ENCODE measurements at places on chromosomes 1 and 21.

DNA sequence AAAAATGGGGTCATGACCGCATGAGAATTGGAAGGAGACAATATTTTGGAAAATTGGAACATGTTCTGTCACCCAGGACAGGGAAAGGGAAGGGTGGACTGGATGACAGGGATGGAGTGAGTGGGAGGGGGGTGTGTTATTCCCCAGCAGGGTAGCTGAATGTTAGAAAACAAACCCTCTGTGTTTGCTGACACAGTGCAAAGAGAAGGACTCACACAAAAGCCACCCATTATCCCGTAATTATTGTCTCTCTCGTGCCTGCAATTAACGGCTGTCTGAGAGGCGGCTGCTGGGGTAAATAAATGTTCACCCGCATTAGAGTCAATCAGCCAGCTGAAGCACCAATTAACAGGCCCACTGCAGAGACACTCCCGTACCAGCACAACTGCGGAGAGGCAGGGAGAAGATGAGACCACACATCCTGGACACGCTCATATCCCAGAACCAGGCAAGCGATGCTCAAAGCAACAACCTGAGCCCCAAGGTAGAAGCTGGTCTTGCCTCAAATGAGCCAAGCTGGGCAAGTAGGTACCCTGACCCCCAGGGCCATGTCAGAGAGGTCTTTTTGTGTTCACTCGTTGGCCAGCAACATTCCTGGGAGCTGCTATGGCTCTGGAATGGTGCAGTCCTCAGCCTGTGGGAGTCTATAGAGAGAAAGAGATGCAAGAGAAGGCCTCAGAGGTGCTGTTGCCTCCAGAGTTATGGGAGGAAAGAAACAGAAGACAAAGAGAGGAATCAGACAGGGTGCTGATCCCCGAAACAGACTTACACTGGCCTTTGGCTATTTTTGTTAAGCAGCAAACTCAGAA lies 19.4 kb downstream of the PLEKHA6 start:
- no peak for DNase-seq

- no peak for DNase-seq
These were observed 9.1 kb downstream of the OLIG1 start for GRCh38 chr21:33078907-33079582.

DNA sequence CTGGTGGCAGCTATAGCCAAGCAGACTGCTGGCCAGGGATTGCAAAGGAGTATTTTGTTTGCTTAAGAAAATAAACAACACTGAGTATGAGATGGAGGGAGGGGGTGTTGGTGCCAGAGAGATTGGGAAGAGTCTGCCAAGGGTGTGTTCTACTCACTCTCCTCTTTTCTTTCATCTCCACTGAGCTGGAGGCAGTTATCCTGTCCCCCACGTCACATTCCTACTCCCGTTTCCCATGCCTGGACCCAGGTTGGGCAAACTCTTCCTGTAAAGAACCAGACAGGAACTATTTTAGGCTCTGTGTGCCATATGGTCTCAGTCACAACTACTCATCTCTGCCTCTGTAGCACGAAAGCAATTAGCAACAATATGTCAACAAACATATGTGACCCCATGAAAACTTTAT lies 1.4 kb upstream of the IL24 start:
- DNase-seq: no peak

DNA sequence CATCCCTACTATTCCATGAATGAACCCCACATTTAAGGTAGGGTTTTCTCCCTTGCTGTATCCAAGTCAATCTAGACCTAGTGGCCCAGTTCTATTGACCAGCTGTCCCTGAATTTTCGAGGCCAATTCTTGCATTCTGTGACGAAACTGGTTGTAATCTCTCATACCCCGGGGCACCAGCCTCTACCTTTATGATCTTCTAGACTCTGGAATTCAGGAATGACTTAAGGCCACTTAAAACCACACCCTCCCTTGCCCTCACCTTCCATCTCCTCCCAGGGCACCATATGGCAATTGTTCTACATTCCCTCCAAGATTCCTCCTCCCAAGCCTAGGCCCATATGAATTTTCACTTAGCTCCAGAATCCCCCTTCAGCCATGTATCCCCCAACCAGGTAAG lies 48.9 kb downstream of the RHOU start:
- no peak for DNase-seq

DNA sequence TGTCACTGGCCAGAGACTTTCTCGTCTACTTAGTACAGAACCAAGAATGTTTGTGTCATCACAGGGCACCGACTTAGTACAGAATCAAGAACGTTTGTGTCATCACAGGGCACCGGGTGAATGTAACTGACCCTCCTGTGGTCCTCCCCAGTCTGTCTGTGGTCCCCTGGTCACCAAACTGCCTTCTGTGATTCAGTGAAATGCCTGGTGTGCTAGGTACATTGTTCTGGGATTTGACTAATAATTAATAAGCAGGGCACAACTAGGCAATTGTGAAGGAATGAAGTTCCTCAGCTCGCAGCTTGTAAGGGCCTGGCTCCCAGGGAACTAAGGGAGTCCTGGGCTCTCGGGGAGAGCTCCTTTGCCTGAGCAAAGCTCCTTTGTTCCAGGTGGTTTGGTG lies 7.2 kb downstream of the MECR start:
- no peak for DNase-seq

GRCh38 chr21:43189936-43190335 lies 21.1 kb downstream of the CRYAA start:
- DNase-seq: no peak

DNA sequence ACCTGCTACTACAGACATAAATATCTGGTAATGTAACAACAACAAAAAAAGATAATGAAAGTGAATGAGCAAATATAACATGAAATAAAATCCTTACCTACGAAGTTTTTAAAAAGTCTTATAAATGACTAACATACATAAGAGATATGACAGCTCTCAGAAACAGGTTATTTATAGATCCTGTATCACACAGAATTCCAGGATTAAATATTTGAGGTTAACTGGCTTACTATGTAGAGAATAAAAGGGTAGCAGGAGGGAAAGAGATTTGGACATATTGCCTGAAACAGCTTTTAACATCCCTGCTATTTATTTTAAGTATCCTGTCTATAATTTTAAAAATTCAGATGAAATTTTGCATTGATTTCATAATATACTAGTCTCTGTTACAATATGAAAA lies 16.3 kb downstream of the MYSM1 start:
- DNase-seq: no peak

DNA sequence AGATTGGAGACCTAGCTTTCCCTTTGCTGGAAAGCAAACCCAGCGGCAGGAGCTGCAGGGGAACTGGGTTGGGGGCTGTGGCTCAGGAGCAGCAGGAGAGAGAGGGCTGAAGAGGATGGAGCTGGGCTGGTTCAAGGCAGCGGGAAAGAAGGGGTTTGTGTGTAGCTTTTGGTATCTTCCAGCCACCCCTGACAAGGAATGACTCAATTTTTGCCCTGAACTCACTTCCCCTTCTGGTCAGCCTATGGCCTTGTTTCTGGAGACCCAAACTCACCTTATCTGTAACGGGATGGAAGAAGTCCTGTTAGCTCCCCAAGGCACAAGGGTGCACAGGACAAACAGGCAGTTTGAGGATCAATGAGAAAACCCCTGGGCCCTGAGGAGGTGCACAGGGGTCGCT lies 13.1 kb downstream of the C1orf115 start:
- DNase-seq: no peak

GRCh38 chr1:21280011-21280471 lies 10.2 kb downstream of the ECE1 start:
- DNase-seq: no peak

GRCh38 chr1:181768930-181769280 lies 285.6 kb downstream of the CACNA1E start:
- no peak for DNase-seq

- no peak for DNase-seq
These were observed 1.6 kb downstream of the CASZ1 start for GRCh38 chr1:10794724-10795275.

- DNase-seq: peak; percentile 50
These were observed 121.5 kb downstream of the SIM2 start for GRCh38 chr21:36820176-36821031.

DNA sequence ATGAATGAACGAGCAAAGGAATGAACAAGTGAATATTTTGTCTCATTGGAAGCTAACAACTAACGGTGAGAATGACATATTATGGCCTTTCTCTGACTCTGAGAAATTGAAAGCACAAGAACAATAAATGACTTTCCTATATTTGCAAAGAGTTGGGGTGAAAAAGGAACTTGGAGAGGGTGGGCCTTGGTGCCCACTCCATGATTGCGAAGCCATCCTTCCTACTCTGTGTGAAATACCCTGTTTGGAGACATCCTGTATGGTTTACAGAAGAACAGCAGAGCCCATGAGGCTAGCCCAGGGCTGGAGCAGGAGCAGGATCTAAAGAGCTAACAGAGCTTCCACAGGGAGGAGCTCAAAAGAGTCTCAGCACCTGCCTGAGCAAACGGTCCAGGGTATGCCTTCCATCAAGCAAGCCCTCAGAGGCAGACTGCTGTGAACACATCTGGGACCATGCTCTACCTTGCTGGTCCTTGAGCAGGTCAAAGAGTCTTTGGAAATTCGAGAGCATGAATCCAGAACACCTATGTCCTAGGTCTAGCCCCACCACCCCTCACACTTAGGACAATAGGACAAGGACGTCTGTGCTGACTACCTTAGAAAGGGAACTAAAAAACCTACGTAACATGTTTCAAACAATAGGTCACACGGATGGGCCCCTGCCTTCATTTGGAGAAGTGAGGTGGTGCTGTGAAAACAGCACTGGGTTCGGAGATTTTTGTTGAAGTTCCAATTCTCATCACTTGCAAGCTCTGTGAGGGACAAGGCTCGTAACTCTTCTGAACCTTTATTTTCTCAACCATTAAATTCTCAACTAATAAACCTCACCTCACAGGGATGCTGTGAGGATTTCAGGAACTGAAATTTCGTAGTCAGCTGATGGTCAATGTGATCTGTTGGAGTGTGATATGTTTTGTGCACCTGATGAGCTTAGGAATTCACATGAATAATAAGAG lies 377.4 kb downstream of the RRAGC start:
- no peak for DNase-seq

GRCh38 chr21:38264571-38264970 lies 7.8 kb downstream of the KCNJ15 start:
- DNase-seq: no peak

GRCh38 chr1:65387821-65388220 lies 32.6 kb upstream of the LEPR start:
- no peak for DNase-seq

GRCh38 chr1:51301152-51301843 lies 29.1 kb downstream of the TTC39A start:
- DNase-seq: no peak

DNA sequence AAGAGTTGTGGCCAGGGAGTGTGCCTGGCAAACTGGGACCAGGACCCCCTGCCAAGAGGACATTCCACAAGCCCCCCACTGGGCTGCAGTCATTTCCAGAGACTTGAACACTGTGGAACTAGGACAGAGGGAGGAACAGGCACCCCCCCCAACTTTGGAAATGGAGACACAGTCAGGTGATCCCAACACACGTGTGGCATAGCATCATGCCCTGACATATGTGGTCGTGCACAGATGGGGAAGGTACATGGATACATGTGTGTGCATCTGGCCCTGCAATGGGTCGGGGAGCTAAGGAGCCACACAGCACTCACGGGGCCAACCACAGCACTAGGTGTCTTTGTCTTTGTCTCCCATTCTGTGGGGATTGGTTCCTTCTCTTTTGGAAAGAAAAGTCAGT lies 6.6 kb upstream of the TFF3 start:
- DNase-seq: no peak

- no peak for DNase-seq
These were observed 50.5 kb upstream of the PPP2R5A start for GRCh38 chr1:212234431-212235395.

GRCh38 chr1:26827106-26827604 lies 667 bp downstream of the ZDHHC18 start:
- no peak for DNase-seq

GRCh38 chr21:42312626-42313104 lies 2.5 kb downstream of the TFF3 start:
- DNase-seq: no peak

Data from iPS DF 6.9 (cell line).